ENCODE measurements at places on chromosomes 3 and 15. TPM values are rescaled to one million over a fixed set of nuclear protein-coding genes. Genes with fewer than 3 reads are reported as not detected.
A peak's percentile ranks its signal among the peaks of the same experiment; 100 is the strongest.

XIRP1 gene
- 0.20 TPM for total RNA-seq

TARS3 gene
- total RNA-seq: 26.0 TPM

- no peaks in the 10 kb centered on the region for H3K27me3 ChIP-seq
- DNase-seq: no peak
- no peak overlapping the region for H3K4me3 ChIP-seq
- H3K36me3 ChIP-seq: no peaks in the 10 kb centered on the region
- no peak overlapping the region for H3K27ac ChIP-seq
Measured at GRCh38 chr15:61655881-61656280, 404.4 kb downstream of the VPS13C start.

NRROS gene
- 3.2 TPM for total RNA-seq

SKOR1 gene
- total RNA-seq: 1.6 TPM

DNA sequence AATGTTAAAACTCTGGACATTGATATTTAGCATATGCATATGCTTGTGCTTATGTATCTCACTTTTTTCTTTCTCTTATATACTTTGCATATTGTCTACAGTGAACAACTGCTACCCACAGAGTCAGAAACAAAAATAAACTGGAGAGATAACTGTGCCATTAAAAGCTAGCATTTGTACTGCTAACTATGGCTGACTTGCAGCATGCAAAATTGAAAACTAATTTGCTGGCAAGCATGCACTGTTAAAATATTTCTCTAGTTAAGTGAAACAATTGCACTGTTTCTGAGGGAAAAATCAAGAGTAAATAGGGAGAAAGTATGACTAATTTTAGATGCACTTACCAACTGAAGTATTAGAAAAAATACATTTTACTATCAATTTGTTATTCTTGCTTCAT lies 177.8 kb downstream of the CBLB start:
- H3K27me3 ChIP-seq: no peaks in the 10 kb centered on the region
- no peak overlapping the region for H3K4me3 ChIP-seq
- H3K4me1 ChIP-seq: no peaks in the 10 kb centered on the region
- peak; percentile 25 for DNase-seq
- H3K36me3 ChIP-seq: no peaks in the 10 kb centered on the region

DNA sequence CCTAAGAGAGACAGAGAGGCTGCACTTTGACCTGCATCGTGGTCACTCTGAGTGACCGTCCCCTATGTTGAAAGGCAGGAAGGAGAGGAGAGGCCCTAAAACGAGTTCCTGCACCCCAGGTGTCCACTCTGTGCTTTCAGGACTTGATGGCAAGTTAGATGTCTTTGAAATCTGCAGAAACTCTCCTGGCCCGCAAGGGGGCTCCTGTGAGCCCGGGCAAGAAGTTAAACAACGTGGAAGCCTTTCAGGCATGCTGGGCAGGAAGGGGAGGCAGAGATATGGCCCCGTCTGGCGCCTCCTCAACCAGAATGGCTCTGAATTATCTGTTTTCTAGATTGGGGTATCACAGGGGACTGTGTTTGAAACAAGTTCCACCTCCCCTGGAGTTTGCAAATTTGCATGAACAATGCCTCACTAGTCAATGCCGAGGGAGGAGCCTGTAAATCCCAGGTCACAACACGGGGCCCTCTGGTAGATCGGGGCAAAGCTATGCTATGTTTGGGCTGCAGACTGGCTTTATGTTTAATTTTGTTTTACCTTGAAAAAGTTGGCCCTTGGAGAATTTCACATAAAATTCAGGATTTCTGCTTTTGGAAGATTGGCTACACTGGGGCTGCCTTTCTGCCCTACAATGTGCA lies 9.8 kb downstream of the CTXND1 start:
- no peak for DNase-seq
- H3K4me1 ChIP-seq: peaks cover 46% of the 10 kb centered on the region
- H3K4me3 ChIP-seq: no peak overlapping the region
- H3K36me3 ChIP-seq: no peaks in the 10 kb centered on the region

DNA sequence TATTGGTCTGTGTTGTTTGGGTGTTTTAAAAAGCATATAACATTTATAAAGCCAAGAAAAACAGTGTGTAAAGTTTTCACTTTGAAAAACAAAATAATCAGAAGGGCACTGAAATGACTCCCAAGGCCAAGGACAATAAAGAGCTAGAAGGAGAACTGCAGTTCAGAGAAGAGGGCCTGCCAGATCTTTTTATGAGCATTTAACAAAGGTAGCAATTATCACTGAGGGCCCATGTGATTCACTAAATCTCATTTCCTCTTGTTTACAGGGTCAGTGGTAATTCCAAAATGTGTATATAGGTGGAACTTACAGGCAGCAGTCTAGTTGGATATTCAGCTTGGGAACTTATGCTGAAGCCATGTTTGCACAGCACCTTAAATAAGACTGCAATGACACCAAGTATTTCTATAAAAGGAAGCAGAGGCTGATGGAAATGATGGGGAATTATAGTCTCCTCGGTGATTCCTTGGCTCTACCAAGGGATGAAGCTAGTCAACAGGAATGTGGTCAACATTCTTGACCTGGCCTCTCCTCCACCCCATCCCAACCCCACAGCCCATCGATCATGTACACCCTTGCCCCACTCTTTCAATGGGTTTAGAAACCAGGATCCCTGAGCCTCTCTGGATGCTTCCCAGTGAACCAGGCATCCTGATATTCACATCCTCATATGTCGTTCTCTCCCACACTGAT lies 54.4 kb upstream of the THUMPD3 start:
- no peaks in the 10 kb centered on the region for H3K27me3 ChIP-seq
- no peak overlapping the region for H3K4me3 ChIP-seq
- peaks cover 5% of the 10 kb centered on the region for H3K4me1 ChIP-seq
- H3K27ac ChIP-seq: peak overlapping the region; percentile 33
- no peak for DNase-seq
- no peaks in the 10 kb centered on the region for H3K36me3 ChIP-seq

- no peak overlapping the region for H3K4me3 ChIP-seq
- H3K27ac ChIP-seq: peak overlapping the region; percentile 47
- H3K4me1 ChIP-seq: no peaks in the 10 kb centered on the region
- H3K36me3 ChIP-seq: no peaks in the 10 kb centered on the region
- H3K27me3 ChIP-seq: no peaks in the 10 kb centered on the region
Measured at GRCh38 chr3:26236531-26236930, 386.0 kb upstream of the LRRC3B start.

DNA sequence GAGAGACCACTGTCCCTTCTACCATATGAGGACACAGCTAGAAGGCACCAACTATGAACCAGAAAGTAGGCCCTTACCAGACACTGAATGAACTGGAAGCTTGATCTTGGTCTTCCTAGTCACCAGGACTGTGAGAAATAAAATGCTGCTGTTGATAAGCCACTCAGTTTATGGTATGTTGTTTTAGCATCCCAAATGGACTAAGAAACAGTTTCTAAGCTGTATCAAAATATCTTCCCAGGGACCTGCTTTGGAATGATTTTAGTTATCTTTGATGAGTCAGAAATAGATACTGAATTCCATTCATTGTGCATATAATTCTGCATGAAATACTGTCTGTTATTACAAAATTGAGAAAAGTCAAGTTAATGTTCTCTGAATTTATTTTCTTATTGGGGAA lies 18.6 kb downstream of the WDR76 start:
- H3K4me3 ChIP-seq: no peak overlapping the region
- H3K27ac ChIP-seq: no peak overlapping the region
- DNase-seq: no peak

- no peak overlapping the region for H3K4me3 ChIP-seq
- no peaks in the 10 kb centered on the region for H3K27me3 ChIP-seq
- H3K27ac ChIP-seq: no peak overlapping the region
Measured at GRCh38 chr3:150985711-150986110, 13.2 kb upstream of the CLRN1 start.

DNA sequence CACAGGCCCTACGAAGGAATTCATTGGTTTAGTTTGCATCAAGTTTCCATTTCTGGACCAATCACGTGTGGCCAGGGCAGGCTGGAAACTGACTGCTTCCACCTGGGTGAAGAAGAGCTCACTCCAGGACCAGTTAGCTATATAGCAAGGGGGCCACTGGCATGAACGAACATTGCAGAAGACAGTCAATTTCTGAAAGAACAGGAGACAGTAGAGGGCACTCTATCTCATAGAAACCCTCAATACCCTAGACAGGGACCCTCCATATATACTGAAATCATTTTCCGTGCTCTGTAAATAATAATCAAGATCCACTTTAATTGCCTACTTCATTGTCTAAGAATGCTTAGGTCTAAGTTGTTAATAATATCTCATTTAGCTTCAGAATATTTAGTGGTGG lies 215.6 kb downstream of the CADPS start:
- H3K4me1 ChIP-seq: no peaks in the 10 kb centered on the region
- no peak overlapping the region for H3K4me3 ChIP-seq
- DNase-seq: no peak
- no peak overlapping the region for H3K27ac ChIP-seq
- H3K36me3 ChIP-seq: no peaks in the 10 kb centered on the region

Measured in spinal cord (tissue), 10 donors.